ENCODE measurements at places on chromosomes 4 and X. TPM values are rescaled to one million over a fixed set of nuclear protein-coding genes. Genes with fewer than 3 reads are reported as not detected.

GRCh38 chr4:44150091-44150576, 298.5 kb downstream of the KCTD8 start:
- H3K36me3 ChIP-seq: no peaks in the 10 kb centered on the region
- H3K27ac ChIP-seq: no peak overlapping the region
- H3K27me3 ChIP-seq: no peaks in the 10 kb centered on the region
- no peak for DNase-seq
- H3K4me1 ChIP-seq: no peaks in the 10 kb centered on the region

DNA sequence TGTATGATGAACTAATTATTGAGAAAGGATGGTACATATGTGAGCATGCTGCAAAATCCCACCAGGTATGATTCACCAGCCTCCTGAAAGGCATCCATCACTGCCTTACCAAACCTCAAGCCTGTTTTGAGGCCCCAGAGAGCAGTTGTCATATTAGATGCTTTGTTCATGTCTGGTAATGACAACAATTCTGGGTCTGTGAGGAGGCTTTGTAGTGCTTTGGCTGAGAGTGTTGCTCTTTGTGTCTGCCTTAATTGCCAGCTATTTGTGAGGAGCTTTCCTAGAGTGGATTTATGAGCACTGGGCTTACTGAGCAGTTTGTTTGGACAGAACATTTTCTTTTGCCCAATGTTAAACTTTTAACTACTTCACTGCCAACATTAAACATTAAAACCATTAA, 69.2 kb downstream of the HEPH start:
- no peak for DNase-seq
- H3K4me1 ChIP-seq: no peaks in the 10 kb centered on the region
- H3K27me3 ChIP-seq: no peaks in the 10 kb centered on the region

- H3K4me3 ChIP-seq: no peak overlapping the region
- no peaks in the 10 kb centered on the region for H3K27me3 ChIP-seq
- DNase-seq: no peak
- H3K4me1 ChIP-seq: no peaks in the 10 kb centered on the region
- no peak overlapping the region for H3K27ac ChIP-seq
- H3K36me3 ChIP-seq: no peaks in the 10 kb centered on the region
These were observed 49.3 kb downstream of the SGMS2 start for GRCh38 chr4:107874024-107874423.

GRCh38 chrX:123617007-123617406, 115.8 kb downstream of the THOC2 start:
- DNase-seq: no peak
- H3K27me3 ChIP-seq: no peaks in the 10 kb centered on the region
- H3K4me1 ChIP-seq: no peaks in the 10 kb centered on the region
- no peak overlapping the region for H3K4me3 ChIP-seq

DNA sequence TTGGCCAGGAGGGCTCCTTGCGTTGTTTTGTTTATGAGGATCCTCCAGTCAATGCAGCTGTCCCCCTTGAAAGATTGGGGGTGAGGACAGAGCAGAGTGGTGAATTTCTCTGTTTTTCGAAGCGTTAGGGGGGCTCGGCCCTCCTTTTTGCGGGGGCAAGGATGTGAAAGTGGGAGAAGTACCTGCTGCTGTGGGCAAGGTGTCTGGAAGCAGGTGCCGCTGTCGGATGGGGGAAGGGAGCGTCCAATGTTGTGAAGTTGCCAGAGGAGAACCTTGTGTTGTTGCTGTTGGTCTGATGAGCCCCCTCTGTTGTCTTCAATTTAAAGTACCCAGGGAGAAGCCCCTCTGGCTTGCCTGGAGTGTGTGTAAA, 613 bp downstream of the GLRB start:
- peak overlapping the region; percentile 33 for H3K4me3 ChIP-seq
- no peaks in the 10 kb centered on the region for H3K27me3 ChIP-seq
- no peaks in the 10 kb centered on the region for H3K4me1 ChIP-seq
- H3K36me3 ChIP-seq: no peaks in the 10 kb centered on the region
- DNase-seq: no peak
- no peak overlapping the region for H3K27ac ChIP-seq

GRCh38 chrX:130247996-130248395, 20.7 kb downstream of the ZNF280C start:
- H3K4me3 ChIP-seq: no peak overlapping the region
- no peak overlapping the region for H3K27ac ChIP-seq
- no peaks in the 10 kb centered on the region for H3K4me1 ChIP-seq
- H3K36me3 ChIP-seq: no peaks in the 10 kb centered on the region
- DNase-seq: no peak

GRCh38 chr4:125787707-125788106, 473.0 kb downstream of the FAT4 start:
- no peak for DNase-seq
- H3K27ac ChIP-seq: no peak overlapping the region
- H3K4me3 ChIP-seq: no peak overlapping the region
- H3K27me3 ChIP-seq: no peaks in the 10 kb centered on the region

GRCh38 chr4:9962611-9963314, 58.5 kb downstream of the SLC2A9 start:
- H3K27me3 ChIP-seq: no peaks in the 10 kb centered on the region
- no peak overlapping the region for H3K27ac ChIP-seq
- no peaks in the 10 kb centered on the region for H3K4me1 ChIP-seq
- H3K36me3 ChIP-seq: no peaks in the 10 kb centered on the region
- H3K4me3 ChIP-seq: no peak overlapping the region

DNA sequence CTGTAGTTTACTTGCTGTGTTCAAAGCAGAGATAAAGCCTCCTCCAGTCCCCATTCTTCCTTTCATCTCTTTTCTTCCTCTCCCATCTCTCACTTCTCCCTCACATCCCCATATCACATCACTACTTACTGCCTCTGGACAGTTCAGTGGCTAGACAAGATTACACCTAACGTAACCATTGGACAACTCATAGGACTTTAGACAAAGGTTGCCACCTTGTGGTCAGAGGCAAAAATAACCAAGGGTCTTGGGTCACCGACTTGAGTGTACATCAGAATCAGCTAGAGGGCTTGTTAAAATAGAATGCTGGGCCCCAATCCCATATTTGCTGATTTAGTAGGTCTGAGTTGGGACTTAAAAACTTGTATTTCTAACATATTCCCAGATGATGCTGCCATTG, 109.3 kb upstream of the DGKK start:
- H3K36me3 ChIP-seq: no peaks in the 10 kb centered on the region
- no peaks in the 10 kb centered on the region for H3K4me1 ChIP-seq
- no peak for DNase-seq

DNA sequence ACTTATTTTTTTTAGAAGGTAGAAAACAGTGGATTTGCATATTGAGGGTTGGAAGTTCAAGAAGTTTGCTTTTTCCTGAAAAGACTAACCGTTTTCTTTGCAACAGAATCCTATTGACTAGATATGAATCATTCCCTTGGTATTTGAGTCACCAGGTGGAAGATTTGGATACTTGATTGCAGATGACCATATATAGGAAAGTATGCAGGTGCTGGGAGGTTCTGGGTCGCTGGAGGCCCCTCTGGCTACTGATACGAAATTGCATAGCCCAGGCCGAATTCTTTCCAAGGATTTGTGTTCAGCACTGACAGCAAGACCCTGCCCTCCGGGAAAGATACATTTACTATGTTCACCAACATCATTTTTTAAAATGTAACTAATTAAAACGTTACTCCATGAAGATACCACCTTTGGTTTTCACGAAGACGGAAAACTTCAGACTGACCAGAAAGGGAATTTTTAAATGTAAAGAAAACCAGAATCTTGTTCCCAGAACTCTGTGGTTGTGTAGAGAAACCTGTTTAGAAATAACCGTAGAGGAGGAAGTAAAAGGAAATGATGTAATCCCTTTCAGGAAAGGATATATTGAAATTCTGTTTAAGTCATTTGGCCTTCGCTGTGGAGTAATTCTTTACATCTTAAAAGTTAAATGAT, 946 bp downstream of the ANXA3 start:
- no peak overlapping the region for H3K27ac ChIP-seq
- H3K4me3 ChIP-seq: no peak overlapping the region
- no peaks in the 10 kb centered on the region for H3K36me3 ChIP-seq
- H3K4me1 ChIP-seq: no peaks in the 10 kb centered on the region
- DNase-seq: no peak
- no peaks in the 10 kb centered on the region for H3K27me3 ChIP-seq

DNA sequence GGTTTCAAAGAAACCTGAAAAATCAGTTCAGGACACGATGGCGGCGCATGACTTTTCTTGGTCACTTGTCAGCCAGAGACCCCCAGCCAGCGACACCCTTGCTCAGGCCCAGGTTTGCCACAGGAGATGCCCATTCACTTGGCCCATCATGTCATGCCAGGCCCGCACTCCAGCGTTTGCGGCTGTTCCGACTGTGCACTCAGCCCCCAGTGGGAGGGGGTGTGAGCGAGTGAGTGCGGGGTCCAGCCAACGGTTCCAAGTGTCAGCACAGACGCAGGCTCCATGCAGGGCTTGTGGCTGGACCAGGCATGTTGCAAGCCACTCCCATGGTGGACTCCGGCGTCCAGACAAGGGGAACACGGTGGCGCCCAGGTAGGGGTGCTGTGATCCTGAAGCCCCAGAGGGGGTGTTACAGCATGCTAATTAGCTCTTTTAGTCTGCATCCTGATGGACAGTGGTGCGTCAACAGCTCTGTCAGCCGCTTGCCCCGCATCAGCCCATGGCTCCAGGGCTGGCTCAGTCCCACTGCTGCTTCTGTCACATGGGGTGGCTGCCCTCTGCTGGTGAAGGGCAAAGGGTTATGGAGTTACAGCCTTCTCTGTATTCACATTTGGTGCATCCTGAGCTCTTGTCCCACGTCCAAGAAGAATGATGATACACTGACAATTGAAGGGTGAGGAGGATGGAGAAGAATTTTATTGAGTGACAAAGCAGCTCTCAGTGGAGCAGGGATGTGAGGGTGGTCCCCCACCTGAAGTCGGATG, 3.7 kb upstream of the MAEA start:
- no peaks in the 10 kb centered on the region for H3K4me1 ChIP-seq
- peak; percentile 71 for DNase-seq
- H3K27me3 ChIP-seq: no peaks in the 10 kb centered on the region
- H3K27ac ChIP-seq: no peak overlapping the region
- no peaks in the 10 kb centered on the region for H3K36me3 ChIP-seq

GRCh38 chrX:120536061-120536460, 24.7 kb downstream of the CUL4B start:
- H3K36me3 ChIP-seq: peaks cover 2% of the 10 kb centered on the region
- no peak for DNase-seq
- no peak overlapping the region for H3K27ac ChIP-seq
- H3K4me3 ChIP-seq: no peak overlapping the region
- no peaks in the 10 kb centered on the region for H3K4me1 ChIP-seq

DNA sequence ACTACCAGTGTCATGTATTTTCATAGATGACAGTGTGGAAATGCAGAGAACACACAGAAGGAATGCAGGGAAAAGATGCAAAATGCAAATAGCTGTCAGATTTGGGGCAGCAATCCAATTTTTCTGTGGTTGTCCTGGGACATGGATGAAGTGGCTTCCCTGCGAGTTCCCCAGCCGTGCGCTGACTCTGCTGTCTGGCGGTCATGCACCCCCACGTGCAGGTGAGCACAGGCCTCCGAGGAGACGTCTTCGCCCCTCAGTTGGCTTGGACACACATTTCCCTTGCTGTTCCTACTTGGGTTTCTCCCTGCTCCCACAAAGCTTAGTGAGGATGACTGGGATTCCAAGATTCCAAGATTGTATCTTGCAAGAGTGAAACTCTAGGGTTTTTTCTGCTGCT, 24.4 kb downstream of the BLOC1S4 start:
- no peak for DNase-seq
- H3K27ac ChIP-seq: no peak overlapping the region
- H3K27me3 ChIP-seq: no peaks in the 10 kb centered on the region

GRCh38 chr4:113070755-113071154, 21.3 kb downstream of the ANK2 start:
- H3K4me3 ChIP-seq: no peak overlapping the region
- H3K4me1 ChIP-seq: no peaks in the 10 kb centered on the region
- no peak for DNase-seq
- no peaks in the 10 kb centered on the region for H3K36me3 ChIP-seq

DNA sequence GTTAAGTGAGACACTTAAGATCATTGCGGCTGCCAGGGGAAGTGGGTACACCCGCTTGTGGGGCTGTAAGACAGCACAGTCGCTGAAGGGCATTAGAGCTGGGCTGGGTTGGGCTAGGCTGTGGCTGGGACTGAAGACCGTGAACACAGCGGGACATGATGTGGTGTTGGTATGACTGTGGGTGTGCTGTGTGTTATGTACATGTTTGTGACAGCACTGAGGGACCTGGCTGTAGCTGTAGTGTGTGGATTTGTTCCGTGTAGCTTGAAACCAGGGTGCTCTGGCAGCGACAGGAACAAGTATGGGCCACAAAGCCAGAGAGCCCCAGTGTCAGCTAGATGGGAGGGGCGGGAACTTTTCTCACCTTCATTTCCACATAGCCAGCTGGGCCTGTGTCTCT, 82.1 kb downstream of the NHSL2 start:
- no peaks in the 10 kb centered on the region for H3K27me3 ChIP-seq
- H3K36me3 ChIP-seq: no peaks in the 10 kb centered on the region
- H3K4me3 ChIP-seq: no peak overlapping the region
- H3K27ac ChIP-seq: no peak overlapping the region
- no peak for DNase-seq

- no peaks in the 10 kb centered on the region for H3K27me3 ChIP-seq
- no peaks in the 10 kb centered on the region for H3K4me1 ChIP-seq
- H3K4me3 ChIP-seq: no peak overlapping the region
- H3K36me3 ChIP-seq: no peaks in the 10 kb centered on the region
- no peak for DNase-seq
- H3K27ac ChIP-seq: no peak overlapping the region
These were observed 41.5 kb upstream of the SMIM10 start for GRCh38 chrX:134949271-134949670.

GRCh38 chrX:116009861-116010710, 160.5 kb upstream of the AGTR2 start:
- no peak for DNase-seq
- no peaks in the 10 kb centered on the region for H3K27me3 ChIP-seq

- no peak for DNase-seq
- H3K27ac ChIP-seq: no peak overlapping the region
- H3K4me1 ChIP-seq: no peaks in the 10 kb centered on the region
These were observed 40.5 kb downstream of the CEP44 start for GRCh38 chr4:174324236-174324635.

DNA sequence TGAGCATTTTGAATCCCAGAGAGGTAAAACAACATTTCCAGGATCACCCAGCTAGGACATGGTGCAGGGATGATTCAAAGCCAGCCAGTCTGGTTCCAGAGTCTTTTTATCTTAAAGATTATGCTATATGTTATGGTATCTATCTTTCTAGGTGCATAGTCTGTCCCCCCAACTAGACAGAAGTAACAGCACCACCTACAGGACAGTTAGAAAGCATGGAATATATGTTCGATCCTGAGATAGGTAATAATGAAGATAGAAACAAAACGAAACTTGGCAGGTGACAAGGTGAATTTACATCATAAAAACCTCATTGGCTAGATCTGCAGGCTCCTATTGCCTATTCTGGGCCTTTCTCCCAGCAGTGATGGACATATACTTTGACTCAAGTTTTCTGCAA, 723.2 kb downstream of the SMARCA1 start:
- no peaks in the 10 kb centered on the region for H3K4me1 ChIP-seq
- H3K27ac ChIP-seq: no peak overlapping the region
- no peaks in the 10 kb centered on the region for H3K36me3 ChIP-seq
- DNase-seq: no peak
- H3K27me3 ChIP-seq: no peaks in the 10 kb centered on the region

GRCh38 chr4:108636246-108636645, 14.2 kb upstream of the OSTC start:
- no peak for DNase-seq
- H3K27me3 ChIP-seq: no peaks in the 10 kb centered on the region
- H3K36me3 ChIP-seq: peaks cover 4% of the 10 kb centered on the region
- H3K4me3 ChIP-seq: no peak overlapping the region

Gene NALF2
- polyA plus RNA-seq: 0.13 TPM

Gene PCDH10
- polyA plus RNA-seq: 5.0 TPM

Gene PASD1
- polyA plus RNA-seq: not detected

Gene SYNPO2
- polyA plus RNA-seq: 154 TPM

Gene MMGT1
- 25.3 TPM for polyA plus RNA-seq
